ENCODE measurements at places on chromosomes 3 and 15. TPM values are rescaled to one million over a fixed set of nuclear protein-coding genes. Genes with fewer than 3 reads are reported as not detected.

ADAMTS9 gene
- polyA plus RNA-seq: not detected

C3orf85 gene
- not detected for polyA plus RNA-seq

WNT7A gene
- polyA plus RNA-seq: 1.5 TPM

CLSTN2 gene
- polyA plus RNA-seq: not detected

ATP13A5 gene
- polyA plus RNA-seq: not detected

RTP4 gene
- 12.9 TPM for polyA plus RNA-seq

CILP gene
- 0.08 TPM for polyA plus RNA-seq

STRA6 gene
- not detected for polyA plus RNA-seq

SERPINI2 gene
- not detected for polyA plus RNA-seq

- H3K27me3 ChIP-seq: no peaks in the 10 kb centered on the region
- H3K4me1 ChIP-seq: no peaks in the 10 kb centered on the region
- DNase-seq: no peak
- no peaks in the 10 kb centered on the region for H3K36me3 ChIP-seq
- no peak overlapping the region for H3K27ac ChIP-seq
Observed at GRCh38 chr3:127369356-127369935, 81.6 kb upstream of the PRR20G start.

DNA sequence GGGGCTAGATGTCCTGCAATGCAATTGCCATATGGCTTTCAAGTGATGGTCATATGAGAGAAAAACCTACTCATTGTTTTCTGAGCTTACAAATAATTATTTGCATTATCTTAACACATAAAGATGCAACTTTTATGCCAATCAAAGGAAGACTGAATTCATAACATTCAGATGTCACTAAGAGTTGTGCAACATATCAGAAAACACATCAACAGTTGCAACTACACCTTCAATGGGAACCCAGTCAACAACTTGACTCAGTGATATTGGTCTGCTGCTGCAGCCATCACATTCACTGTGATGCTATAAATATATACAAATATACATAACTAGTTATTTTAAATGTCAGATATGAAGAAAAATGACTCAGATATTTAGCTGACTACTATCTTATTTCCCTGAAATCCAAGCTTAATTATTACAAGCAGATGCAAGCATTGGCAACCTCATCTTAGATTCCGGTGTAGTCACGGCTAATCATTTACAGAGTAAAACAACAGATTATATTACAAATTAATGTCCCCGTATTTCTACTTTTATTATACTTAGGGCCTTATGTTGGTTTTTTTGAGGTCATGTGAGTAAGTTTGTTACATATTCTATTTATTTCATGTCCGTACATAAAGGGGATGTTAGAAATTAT is 23.7 kb downstream of the CNTN3 start:
- H3K4me1 ChIP-seq: no peaks in the 10 kb centered on the region
- DNase-seq: no peak

- H3K36me3 ChIP-seq: no peaks in the 10 kb centered on the region
- no peak for DNase-seq
- H3K4me1 ChIP-seq: no peaks in the 10 kb centered on the region
- H3K4me3 ChIP-seq: no peak overlapping the region
- no peak overlapping the region for H3K27ac ChIP-seq
Observed at GRCh38 chr3:159165961-159166360, 364.1 kb downstream of the MFSD1 start.

DNA sequence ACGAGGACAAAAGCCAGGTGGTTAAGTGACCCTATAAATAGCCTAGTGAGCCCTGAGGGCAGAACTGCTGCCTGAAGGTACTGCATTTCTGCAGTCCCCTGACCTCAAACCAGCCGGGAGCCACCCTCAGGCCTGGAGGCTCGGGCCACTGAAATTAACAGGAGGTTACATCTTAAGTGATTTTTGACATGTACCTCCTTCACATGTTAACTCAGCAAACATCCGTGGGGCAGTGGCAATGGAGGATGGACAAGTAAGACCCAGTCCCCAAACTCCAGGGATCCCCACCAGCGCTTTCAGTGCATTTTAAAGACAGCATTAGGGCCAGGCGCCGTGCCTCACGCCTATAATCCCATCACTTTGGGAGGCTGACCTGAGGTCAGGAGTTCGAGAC is 26.2 kb downstream of the PSTPIP1 start:
- H3K4me3 ChIP-seq: no peak overlapping the region
- no peak overlapping the region for H3K27ac ChIP-seq
- peaks cover 10% of the 10 kb centered on the region for H3K36me3 ChIP-seq
- no peak for DNase-seq
- peaks cover 82% of the 10 kb centered on the region for H3K4me1 ChIP-seq
- H3K27me3 ChIP-seq: no peaks in the 10 kb centered on the region

GRCh38 chr3:180018543-180018942 is 18.2 kb downstream of the PEX5L start:
- H3K36me3 ChIP-seq: no peaks in the 10 kb centered on the region
- no peak overlapping the region for H3K27ac ChIP-seq
- no peaks in the 10 kb centered on the region for H3K27me3 ChIP-seq
- H3K4me3 ChIP-seq: no peak overlapping the region

GRCh38 chr3:98504539-98504938 is 7.1 kb downstream of the OR5K2 start:
- no peaks in the 10 kb centered on the region for H3K4me1 ChIP-seq
- H3K27me3 ChIP-seq: no peaks in the 10 kb centered on the region
- H3K4me3 ChIP-seq: no peak overlapping the region
- H3K27ac ChIP-seq: no peak overlapping the region
- DNase-seq: no peak
- H3K36me3 ChIP-seq: no peaks in the 10 kb centered on the region

- H3K4me1 ChIP-seq: no peaks in the 10 kb centered on the region
- no peak for DNase-seq
- no peak overlapping the region for H3K27ac ChIP-seq
- H3K36me3 ChIP-seq: peaks cover 9% of the 10 kb centered on the region
- H3K4me3 ChIP-seq: no peak overlapping the region
- H3K27me3 ChIP-seq: no peaks in the 10 kb centered on the region
Observed at GRCh38 chr15:59074607-59075006, 30.3 kb upstream of the CCNB2 start.

DNA sequence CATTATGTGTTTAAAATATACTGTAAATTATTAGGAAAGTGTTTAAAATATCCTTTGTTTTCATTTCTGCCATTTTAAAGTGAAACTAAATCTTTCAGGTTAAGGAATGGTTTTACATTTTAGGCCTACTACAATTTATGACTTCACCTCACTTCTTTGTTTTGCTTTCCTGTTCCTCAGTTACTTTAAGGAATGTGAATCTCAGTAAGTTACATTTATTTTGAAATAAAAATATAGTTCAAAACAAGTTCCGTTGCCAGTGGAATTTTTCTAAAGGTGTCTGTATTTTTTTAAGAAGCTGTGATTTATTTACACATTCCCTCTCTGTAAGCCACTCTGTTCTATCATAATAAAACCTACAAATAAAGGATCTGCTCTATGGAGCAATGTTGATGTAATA is 630.9 kb upstream of the AGTR1 start:
- H3K36me3 ChIP-seq: no peaks in the 10 kb centered on the region
- no peak overlapping the region for H3K4me3 ChIP-seq
- DNase-seq: no peak
- H3K27me3 ChIP-seq: no peaks in the 10 kb centered on the region
- no peaks in the 10 kb centered on the region for H3K4me1 ChIP-seq
- H3K27ac ChIP-seq: no peak overlapping the region

DNA sequence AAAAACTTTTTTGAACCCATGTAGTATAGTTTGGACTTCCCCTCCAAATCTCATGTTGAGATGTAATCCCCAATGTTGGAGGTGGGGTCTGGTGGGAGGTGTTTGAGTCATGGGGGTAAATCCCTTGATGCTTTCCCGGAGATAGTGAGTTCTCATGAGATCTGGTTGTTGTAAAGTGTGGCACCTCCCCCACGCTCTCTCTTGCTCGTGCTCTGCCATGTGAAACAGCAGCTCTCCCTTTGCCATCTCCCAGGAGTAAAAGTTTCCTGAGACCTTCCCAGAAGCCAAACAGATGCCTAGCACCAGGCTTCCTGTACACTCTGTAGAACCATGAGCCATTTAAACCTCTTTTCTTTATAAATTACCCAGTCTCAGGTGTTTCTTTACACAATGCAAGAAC is 16.0 kb upstream of the RNU6-1 start:
- H3K27me3 ChIP-seq: no peaks in the 10 kb centered on the region
- H3K36me3 ChIP-seq: no peaks in the 10 kb centered on the region
- H3K4me1 ChIP-seq: no peaks in the 10 kb centered on the region
- DNase-seq: no peak
- H3K27ac ChIP-seq: no peak overlapping the region

GRCh38 chr3:15602146-15602536 is 596 bp downstream of the BTD start:
- peaks cover 24% of the 10 kb centered on the region for H3K4me1 ChIP-seq
- peak overlapping the region; percentile 96 for H3K4me3 ChIP-seq
- no peak for DNase-seq
- peak overlapping the region; percentile 91 for H3K27ac ChIP-seq
- no peaks in the 10 kb centered on the region for H3K27me3 ChIP-seq

- no peak overlapping the region for H3K4me3 ChIP-seq
- no peaks in the 10 kb centered on the region for H3K27me3 ChIP-seq
- H3K4me1 ChIP-seq: no peaks in the 10 kb centered on the region
- no peak for DNase-seq
- H3K27ac ChIP-seq: no peak overlapping the region
Observed at GRCh38 chr3:61414456-61414855, 146.9 kb upstream of the PTPRG start.

DNA sequence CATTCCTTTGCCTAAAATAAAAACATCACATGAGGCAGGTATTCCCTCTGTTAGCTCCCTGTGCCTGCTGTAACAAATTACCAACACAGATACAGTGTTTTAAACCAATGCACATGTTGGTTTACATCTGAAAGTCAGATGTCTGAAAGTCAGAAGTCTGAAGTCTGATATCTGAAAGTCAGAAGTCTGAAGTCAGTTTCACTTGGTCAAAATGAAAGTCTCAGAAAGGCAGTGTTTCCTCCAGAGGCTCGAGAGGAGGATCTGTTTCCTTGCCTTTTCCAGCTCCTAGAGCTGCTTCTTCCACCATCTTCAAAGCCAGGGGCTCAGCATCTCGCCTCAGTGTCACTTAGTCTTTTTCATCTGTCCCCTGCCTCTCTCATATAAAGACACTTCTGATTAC is 22.0 kb downstream of the SST start:
- DNase-seq: no peak
- no peak overlapping the region for H3K27ac ChIP-seq
- no peaks in the 10 kb centered on the region for H3K36me3 ChIP-seq
- no peaks in the 10 kb centered on the region for H3K27me3 ChIP-seq

DNA sequence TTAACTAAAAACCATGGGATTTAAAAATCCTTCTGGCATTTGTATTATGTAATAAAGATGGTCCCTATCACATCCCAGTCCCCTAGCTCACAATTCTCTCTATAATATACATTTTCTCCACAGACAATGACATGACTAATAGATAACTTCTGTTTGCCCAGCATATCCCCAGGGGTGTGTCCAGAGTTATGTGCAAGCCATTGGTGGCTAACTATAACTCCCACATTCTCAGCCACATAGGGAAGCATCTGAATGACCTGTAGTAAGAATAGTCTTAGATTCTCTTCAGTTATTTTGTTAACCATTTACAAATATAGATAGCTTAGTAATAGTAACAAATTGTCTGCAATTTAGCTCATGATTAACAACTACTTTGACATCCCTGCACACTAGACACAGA is 52.2 kb upstream of the RBSN start:
- H3K4me3 ChIP-seq: no peak overlapping the region
- no peak overlapping the region for H3K27ac ChIP-seq
- H3K4me1 ChIP-seq: no peaks in the 10 kb centered on the region

DNA sequence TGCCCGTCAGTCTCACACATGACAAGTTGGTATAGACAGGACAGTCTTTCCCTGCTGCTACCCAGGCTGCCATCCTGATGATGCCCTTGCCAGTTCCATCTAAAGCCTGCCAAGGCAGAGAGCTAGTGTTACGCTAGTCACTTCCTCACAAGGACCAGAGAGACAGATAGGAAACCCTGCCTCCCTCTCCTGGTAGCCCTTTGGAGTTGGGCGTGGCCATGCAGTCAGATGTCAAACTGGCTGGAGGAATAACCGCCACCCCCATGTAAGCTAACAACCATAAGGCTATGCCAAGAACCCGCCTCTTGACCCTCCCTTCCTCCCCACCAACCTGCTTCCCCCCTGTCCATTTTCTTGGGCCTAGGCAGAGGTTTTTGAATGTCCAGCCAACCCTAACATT is 2.8 kb downstream of the TMEM115 start:
- H3K27ac ChIP-seq: no peak overlapping the region
- DNase-seq: no peak
- no peaks in the 10 kb centered on the region for H3K36me3 ChIP-seq

DNA sequence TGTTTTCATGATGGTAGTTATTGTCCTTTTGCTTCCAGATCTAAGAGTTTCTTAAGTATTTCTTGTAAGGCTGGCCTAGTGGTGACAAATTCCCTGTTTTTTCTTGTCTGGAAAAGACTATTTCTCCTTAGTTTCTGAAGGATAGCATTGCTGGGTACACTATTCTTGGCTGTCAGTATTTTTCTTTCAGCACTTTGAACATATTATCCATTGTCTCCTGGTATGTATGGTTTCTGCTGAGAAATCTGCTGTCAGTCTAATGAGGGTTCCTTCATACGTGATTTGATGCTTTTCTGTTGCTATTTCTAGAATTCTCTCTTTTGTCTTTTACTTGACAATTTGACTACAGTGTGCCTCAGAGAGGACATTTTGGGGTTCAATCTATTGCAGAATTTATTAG is 134.3 kb downstream of the CGGBP1 start:
- no peak for DNase-seq
- no peaks in the 10 kb centered on the region for H3K4me1 ChIP-seq
- no peaks in the 10 kb centered on the region for H3K27me3 ChIP-seq

- DNase-seq: no peak
- no peak overlapping the region for H3K4me3 ChIP-seq
- H3K36me3 ChIP-seq: no peaks in the 10 kb centered on the region
- no peak overlapping the region for H3K27ac ChIP-seq
- H3K27me3 ChIP-seq: no peaks in the 10 kb centered on the region
- no peaks in the 10 kb centered on the region for H3K4me1 ChIP-seq
Observed at GRCh38 chr3:166688665-166689064, 691.4 kb downstream of the ZBBX start.

DNA sequence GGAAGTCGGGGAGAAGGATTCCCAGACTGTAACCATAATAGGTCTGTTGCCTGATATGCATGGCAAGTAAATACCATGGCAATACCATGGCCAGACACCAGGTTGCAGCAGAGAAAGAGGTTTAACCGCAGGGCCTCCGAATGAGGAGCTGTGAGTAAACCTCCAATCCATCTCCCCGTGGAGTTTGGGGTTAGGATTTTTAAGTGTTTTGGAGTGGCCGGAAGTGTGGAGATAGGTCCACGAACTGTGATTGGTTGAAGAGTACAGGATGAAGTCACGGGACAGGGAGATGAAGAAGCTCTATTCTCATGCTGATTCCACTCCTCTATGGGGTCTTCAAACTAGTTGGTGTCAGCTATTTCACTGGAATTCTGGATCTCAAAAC is 127.9 kb downstream of the ST8SIA2 start:
- H3K27me3 ChIP-seq: no peaks in the 10 kb centered on the region
- DNase-seq: peak; percentile 52
- no peak overlapping the region for H3K4me3 ChIP-seq

- H3K4me3 ChIP-seq: no peak overlapping the region
- no peaks in the 10 kb centered on the region for H3K27me3 ChIP-seq
- no peak overlapping the region for H3K27ac ChIP-seq
- DNase-seq: no peak
- H3K4me1 ChIP-seq: no peaks in the 10 kb centered on the region
Observed at GRCh38 chr15:77870195-77871065, 207.1 kb downstream of the TBC1D2B start.

- no peak overlapping the region for H3K27ac ChIP-seq
- H3K27me3 ChIP-seq: no peaks in the 10 kb centered on the region
- H3K4me1 ChIP-seq: peaks cover 72% of the 10 kb centered on the region
- DNase-seq: no peak
- peaks cover 22% of the 10 kb centered on the region for H3K36me3 ChIP-seq
- no peak overlapping the region for H3K4me3 ChIP-seq
Observed at GRCh38 chr3:141407825-141408224, 39.5 kb downstream of the ZBTB38 start.

All from CD8-positive, alpha-beta memory T cell (primary cell).